ENCODE measurements at places on chromosomes 7 and 10.

DNA sequence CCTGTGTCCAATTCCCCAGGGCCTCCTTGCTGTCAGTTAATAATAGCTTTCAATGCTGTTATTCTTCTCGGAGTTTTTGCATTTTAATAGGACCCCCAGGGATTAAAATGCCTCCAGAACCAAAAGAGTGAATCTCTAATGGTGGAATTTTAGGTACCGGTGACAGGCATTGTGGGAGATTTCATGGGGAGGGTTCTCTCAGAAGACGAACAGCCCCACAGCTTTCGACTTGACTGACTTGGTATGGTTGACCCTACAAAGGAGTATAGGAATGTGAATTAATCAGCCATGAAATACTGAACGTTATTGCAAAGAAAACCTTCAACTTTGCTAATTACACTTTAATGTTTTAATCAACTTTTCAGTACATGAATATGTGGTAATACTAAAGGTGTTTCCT is 206.3 kb upstream of the FZD8 start:
- DNase-seq, result no peak

- DNase-seq, result no peak
Measured at GRCh38 chr10:72663971-72664370, 28.0 kb upstream of the MCU start.

GRCh38 chr10:43890124-43890523 is 241.4 kb upstream of the ZNF32 start:
- DNase-seq, result no peak

- DNase-seq, result no peak
Measured at GRCh38 chr7:65302883-65303282, 70.8 kb upstream of the ZNF92 start.

- no peak for DNase-seq
Measured at GRCh38 chr7:69849268-69849667, 251.0 kb downstream of the AUTS2 start.

DNA sequence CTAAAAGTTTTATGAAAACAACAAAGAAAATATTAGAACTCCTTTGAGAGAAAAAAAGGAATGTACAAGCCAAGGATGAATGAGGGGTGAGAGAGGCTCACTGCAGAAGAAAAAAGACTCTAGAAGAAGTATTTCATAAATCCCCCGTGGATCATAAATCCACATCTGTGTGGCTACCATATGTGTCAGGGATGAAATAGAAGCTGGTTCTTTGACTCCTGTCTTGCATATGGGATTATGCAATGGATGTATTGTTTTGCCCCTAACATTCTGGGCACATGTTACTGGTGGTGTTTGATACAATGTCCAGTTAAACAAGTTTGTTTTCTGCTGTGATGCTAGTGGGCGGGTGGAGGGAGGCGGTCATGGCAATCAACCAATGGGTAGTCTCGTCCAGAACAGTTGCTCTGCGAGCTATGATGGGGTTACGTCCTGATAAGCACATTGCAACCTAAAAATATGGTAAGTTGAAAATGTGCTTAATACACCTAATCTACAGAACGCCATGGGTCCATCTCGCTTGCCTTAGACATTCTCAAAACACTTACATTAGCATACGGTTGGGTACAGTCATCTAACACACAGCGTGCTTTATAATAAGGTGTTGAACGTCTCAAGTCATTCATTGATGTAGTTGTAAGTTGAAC is 34.1 kb upstream of the PITRM1 start:
- DNase-seq, result no peak

DNA sequence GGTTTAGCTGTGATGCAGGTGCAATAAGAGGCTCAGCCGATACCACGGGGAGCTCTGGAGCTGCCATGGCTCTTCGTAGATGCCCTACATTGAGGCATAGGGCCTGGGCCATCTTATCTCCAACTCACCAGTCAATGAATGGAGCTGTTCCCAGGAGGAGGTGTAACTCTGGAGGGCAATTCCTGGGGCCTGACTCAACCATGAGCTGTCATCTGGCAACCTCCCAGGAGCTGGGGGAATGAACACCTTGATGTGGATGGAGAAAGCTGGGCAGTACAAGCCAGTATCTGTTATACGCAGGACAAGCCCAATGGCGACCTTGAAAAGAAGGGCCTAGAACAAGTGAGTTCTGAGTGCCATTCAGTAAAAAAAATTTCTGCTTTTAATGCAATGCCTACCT is 224.0 kb upstream of the PLXDC2 start:
- DNase-seq, result no peak

DNA sequence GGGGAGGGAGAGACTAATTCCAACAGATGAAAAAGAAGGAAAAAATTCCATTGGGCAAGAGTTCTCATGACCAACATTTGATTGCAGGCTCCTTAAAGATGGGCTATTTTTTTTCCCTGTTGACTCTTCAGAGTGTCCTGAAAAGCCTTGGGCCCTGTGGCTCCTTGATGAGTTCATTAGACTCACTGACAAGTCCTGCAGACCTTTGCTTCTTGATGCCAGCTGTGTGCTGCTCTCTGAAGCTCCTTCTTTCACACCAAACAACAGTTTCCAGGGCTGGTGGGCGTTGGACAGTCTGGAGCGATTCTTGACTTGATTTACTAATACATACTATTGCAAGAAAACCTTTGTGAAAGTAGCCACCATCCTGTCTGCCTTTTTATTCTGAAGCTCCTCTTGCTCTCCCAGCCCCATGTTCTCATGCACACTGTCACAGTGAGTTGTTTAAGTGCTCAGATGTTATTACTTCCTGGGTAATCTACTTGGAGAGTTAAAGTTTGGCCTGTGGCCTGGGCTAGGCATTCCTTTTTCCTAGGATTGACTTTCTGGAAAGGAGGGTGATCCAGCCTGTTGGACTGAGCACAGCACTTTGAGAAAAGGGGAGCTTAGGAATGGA is 250.3 kb downstream of the PTEN start:
- no peak for DNase-seq

GRCh38 chr10:86135191-86135590 is 231.4 kb downstream of the GRID1 start:
- no peak for DNase-seq

GRCh38 chr7:18648849-18649758 is 153.6 kb downstream of the HDAC9 start:
- DNase-seq, result no peak

- DNase-seq, result no peak
Measured at GRCh38 chr7:27210441-27211083, 10.7 kb upstream of the HOXA13 start.

GRCh38 chr7:27739301-27739908 is 557 bp upstream of the TAX1BP1 start:
- no peak for DNase-seq

DNA sequence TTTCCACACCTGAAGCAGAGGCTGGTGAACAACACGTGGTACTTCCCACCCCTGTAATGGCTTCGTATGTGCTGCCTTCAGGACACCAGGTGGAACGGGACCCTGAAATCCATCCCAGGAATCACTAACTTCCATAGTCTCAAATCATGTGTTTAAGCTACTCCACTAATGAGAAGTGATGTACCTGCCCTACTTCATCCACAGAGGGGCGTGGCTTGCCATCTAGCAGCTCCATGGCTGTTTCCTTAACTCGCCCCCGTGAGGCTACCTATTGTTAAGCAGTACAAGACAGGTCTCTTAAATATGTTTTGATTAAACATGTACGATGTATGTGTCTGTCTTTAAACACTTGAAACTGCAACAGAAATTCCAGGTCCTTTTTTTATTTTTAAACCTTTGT is 31.8 kb downstream of the ARL3 start:
- DNase-seq, result no peak

GRCh38 chr10:70771311-70772194 is 13.6 kb downstream of the TBATA start:
- DNase-seq, result no peak

DNA sequence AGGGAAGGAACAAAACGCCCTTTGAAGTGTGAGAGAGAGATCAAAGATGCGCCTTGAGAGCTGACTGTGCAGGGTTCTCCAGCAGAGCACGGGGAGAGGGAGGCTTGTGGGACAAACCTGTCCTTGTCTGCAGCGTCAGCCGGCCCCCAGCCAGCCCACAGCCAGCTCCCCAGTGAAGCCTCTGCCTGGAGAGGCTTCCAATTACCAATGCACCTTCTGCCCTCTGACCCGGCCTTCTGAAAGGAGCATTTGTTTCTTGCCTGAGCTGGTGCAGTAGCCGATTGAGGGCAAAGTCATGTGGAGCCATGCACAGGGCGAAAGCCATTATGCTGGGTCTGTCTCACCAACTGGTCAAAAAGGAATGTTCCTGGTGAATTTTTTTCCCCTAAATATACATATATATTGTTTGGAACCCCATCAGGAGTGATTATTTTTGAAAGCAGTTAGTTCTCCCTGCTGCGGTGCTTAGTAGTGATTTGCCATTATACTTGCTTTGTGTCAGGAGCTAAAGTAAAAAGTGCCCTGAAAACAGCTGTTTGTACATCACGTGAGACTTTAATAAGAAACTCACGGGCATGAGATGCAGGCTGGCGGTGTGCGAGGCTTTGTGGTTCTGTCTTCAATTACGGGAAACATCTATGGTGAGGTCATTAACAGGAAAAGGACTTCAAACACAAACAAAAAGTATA is 268.6 kb downstream of the KLF6 start:
- no peak for DNase-seq

GRCh38 chr7:159026271-159027055 is 118.2 kb downstream of the VIPR2 start:
- no peak for DNase-seq

DNA sequence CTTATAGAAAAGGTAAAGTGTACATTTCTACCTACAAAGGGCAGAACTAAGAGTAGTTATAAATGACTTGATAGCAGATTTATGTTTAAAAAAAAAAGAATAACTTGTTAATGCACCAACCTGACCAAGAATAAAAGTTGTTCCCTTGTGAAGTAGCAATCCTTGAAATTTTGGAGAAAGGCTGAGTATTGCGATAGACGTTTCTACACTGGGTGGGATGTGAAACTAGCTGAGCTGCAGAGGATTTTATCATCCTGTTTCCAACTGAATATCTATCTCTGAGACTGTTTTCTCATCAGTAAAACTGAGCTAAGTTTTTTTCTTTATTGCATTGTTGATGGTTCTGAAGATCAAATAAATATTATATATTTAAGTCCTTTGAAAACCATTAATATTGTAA is 14.6 kb downstream of the MDFIC start:
- no peak for DNase-seq

DNA sequence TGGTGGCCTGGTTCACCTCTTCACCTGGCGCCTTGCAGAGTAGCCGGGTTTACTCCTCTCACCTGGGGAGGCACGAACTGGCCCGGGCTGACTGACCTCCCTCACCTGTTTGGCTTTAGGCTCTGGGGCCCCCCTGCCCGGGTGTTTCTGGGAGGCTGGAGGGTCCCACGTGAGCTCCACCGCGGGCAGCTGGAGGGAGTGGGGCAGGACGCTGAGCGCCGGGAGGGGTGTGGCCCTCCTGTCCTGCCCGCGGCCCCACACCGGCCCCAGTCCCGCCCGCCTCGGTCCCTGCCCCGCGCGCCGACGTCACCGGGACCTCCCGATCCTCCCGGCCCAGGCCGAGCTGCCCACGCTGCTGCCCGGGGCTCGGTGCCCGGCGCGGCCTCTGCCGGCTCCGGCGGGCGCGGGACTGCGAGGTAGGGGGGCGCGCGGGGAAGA is at the start of gene AMZ1:
Gene AMZ1 (plus strand): TSS at position 322 of the 438 bp plus-strand sequence. CDS start 12,250 bp downstream, outside the sequence.
- no peak for DNase-seq
